ENCODE measurements at places on chromosomes 2 and 18.

DNA sequence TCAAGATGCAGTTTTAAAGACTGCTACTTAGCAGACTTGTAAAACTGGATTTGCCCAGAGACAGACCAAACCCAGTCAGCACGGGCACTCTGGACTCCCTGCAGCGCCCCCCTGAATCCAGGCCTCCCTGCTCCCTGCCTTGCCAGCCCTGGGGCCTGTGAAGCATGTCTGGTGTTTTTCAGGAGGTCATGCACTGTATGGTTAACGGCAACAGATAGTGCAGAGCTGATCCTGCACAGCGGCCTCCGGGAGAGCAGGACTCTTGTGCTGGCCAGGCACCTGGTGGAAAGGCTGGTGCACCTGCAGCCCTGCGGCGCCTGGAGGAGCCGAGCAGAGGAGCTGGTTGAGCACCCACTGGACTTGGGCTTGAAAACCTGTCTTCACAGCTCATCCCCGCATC, 30.4 kb downstream of the HDAC4 start:
- no peak for DNase-seq

GRCh38 chr2:227785293-227785692, 28.3 kb upstream of the CCL20 start:
- no peak for DNase-seq

GRCh38 chr2:13495051-13495450, 778.3 kb downstream of the TRIB2 start:
- DNase-seq: no peak

- DNase-seq: no peak
These were observed 39.0 kb downstream of the IRS1 start for GRCh38 chr2:226760412-226761194.
